ENCODE measurements at places on chromosomes 3 and 15.

DNA sequence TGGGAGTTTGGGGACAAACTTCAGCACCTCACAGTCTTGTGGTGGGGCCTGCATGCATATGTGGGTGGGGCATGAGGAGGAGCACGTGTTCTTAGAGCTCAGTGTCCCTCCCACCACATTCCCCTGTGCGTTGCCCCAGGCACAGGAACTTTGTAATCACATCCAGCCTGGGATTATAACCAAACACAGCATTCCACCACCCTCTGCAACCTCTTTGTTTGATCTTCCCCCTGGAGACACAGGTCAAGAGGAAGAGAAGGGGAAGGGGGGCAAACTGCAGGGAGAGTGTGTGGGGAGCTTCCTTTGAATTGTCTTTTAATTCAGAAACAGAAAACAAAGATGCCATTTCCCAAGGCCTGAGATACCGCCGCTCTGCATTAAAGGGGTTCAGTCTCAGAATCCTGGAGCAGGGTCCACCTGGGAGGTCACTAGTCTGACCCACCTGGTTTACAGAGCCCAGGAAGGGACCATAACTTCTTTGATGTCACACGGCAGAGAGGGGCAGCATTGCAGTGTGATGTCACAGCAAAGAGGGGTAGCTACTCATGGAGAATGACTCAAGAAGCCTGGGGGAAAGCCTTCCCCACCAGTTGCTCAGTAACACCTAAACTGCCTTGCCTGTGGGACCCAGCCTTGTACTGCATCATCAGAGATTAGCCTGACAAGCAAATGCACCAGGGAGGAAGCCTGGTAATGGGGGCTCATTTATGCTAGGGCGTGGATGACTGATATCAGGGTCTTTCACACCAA lies 106.3 kb upstream of the RNU6-1 start:
- peak; percentile 25 for DNase-seq

GRCh38 chr15:74598126-74598842 lies 17.4 kb upstream of the CLK3 start:
- peak; percentile 87 for DNase-seq

DNA sequence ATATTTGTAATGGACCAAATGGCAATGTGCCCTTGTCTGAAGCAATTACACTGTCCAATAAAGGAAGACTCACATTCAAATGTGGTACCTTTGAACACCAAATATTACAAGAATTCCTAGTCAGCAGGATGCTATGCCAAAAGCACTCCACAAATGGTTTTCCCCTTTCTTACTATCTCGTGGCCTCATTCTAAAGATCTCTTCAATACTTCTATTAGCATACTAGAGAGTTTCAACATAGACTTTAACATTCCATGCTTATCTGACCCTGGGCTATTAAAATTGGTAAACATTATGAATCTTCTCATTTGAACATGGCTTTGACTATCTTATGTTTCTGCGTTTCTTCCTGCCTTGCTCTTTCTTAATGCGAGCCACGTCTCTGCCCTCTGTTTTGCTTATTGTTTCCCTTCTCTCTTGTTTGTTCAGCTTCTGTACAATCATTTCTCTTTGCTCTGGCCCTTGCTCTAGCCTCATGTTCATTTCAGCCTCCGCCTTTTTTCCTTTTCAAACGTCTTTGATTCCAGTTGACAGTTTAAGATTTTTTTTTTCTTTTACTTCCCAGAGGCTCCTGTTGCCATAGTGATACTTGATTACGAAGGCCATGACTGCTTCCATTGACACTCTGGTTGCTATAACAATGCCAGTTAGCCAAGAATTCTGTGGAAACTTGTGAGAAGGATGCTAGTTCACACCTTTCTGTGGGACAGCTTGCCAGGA lies 49.5 kb upstream of the SLC9A9 start:
- DNase-seq = no peak

DNA sequence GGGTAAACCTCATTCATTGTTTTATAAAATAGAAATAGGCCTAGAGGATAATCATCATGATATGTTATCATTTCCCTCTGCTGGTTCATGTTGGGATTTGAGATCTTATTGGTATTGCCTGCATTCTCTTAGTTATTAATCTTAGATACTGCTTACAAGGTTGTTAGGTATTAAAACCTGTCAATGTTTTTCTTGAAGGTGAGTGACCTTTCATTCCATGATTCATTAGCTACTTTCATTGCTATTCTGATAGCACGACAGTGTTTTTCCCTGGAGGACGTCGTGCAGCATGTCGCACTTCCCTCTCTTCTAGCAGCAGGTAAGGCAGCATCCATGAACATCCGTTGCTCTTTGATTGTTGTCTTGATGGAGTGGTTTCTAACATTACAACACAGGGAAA lies 17.1 kb downstream of the P2RY12 start:
- no peak for DNase-seq

- DNase-seq = no peak
Observed at GRCh38 chr3:18189282-18190050, 235.7 kb downstream of the SATB1 start.

DNA sequence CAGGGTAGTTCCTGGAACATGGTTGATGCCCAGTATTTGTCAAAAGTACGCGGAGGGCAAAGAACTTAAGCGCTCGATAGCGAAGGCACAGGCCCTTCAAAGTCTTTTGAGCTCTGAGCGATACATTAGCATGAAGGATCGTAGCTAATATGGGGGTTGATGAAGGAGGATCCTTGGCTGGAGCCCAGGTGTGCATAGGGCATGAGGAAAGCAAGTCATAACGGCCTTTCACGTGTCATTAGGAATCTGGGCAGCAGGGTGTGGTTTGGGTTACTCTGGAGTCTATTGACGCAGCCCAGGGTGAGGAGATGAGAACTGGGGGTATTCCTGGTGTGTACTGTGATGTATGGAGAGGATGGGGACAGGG lies 31.7 kb downstream of the SPINK8 start:
- DNase-seq = no peak

GRCh38 chr3:142693136-142693853 lies 30.5 kb upstream of the TRPC1 start:
- no peak for DNase-seq

GRCh38 chr3:133701435-133702358 lies 40.0 kb upstream of the TOPBP1 start:
- DNase-seq = no peak

GRCh38 chr3:4416961-4417360 lies 50.1 kb downstream of the SUMF1 start:
- no peak for DNase-seq

DNA sequence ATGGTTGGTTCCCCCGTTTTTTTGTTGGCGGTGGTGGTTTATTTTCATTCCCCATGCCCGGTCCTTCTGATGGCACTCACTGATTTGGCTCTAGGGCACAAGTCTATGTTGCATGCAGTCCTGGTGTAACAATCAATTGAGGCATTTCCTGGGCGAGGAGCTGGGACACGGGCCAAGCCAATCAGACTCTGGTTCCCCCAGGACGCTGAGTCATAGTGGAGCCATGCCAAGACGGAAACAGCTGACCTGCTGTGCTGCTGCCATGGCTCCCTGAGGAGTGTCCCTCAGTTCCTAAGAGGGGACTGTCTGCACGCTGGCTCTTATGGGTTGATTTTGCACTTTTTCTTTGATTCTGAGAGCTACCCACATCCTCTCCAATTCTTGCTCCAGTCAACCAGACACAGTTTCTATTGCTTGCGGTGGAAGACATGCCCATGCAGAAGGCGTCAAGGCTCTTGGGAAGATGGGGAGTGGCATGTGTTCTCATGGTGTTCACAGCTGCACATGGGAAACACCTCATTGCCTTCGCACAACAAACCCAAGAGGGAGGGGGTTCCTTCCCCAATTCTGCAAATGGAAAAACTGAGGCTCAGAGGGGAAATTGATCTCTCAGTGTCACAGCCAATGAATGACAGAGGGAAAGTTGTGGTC lies 28.3 kb upstream of the ALDH1L1 start:
- no peak for DNase-seq

- no peak for DNase-seq
Observed at GRCh38 chr3:104367000-104367399, 999.7 kb upstream of the ALCAM start.

- no peak for DNase-seq
Observed at GRCh38 chr15:38487378-38487777, 33.5 kb downstream of the FAM98B start.

GRCh38 chr3:157824281-157824680 lies 281.9 kb downstream of the SHOX2 start:
- no peak for DNase-seq

- no peak for DNase-seq
Observed at GRCh38 chr15:66876421-66876730, 174.3 kb downstream of the SMAD6 start.

DNA sequence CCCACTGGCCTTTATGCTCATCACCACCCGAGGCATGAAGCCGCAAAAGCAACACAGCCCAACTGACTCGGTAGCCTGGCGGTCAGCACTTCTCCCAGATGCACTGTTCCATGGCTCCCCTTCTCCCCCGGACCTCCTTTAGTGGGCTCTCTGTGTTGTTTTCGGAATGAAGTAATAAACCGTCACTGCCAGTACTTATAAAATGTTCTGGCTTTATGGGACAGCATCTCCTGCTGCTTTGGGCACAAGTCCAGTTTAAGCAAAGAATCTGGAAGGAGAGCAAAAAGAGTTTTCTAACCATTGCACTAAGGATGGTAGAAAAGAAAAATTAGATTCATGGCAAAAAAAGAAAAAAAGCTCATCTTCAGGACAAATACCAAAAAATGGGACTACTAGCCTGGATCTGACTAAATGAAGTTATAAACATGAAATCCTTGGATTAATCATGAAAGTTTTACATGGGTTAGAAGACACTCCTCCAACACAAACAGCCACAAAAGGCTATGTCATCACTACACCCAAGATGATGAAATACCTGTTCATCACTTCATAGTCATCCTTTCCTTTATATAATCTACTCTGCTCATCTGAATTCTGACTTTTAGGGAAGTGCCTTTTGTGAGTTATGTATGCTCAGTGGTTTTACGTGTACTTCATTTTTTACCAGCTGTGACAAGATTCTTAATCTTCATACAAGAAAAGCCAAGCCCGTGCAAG lies 89.5 kb upstream of the UBE2E2 start:
- DNase-seq = no peak

GRCh38 chr15:69750253-69750652 lies 297.6 kb downstream of the RPLP1 start:
- no peak for DNase-seq

GRCh38 chr3:29322586-29322985 lies 41.7 kb downstream of the RBMS3 start:
- DNase-seq = no peak

- no peak for DNase-seq
Observed at GRCh38 chr15:65245096-65245856, 34.0 kb upstream of the CILP start.

GRCh38 chr15:56353740-56354139 lies 11.5 kb upstream of the TEX9 start:
- no peak for DNase-seq

- no peak for DNase-seq
Observed at GRCh38 chr15:81413851-81414250, 39.8 kb upstream of the TMC3 start.

- DNase-seq = no peak
Observed at GRCh38 chr15:77898811-77899730, 178.4 kb downstream of the TBC1D2B start.

DNA sequence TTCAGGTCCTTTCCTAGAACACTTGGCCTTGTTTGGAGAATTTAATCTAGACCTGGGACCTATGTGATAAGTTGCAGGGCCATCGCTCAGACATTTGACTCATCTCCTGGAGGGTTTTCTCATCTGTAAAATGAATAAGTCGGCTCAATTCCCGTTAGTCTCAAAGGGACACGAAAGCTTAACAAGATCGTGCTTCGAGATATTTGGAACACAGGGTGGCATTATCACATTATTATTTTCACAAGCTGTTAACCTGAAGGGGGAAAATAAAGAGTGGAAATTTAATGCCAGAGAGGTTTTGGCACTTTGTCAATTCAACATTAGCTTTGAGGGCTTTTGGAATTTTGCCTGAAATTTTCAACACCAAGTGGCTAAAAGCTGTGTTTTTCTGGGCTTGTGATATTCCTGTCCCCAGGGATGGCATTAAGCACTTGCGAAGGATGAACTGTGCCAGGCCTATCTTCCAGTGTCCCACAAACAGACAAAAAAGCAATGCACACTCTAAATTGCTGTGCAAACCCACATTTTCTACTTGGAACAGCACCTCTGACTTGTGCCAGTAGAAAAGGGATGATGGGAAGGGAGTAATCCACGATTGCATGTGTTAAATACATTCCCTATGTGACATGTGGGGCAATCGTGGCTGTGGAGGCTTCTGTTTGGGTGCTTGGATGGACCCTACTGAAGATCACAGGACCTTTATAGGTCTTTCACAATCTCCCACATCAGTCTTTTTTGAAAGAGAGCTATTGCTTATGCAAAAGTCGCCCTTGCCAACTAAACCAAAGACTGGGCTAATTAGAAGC lies 478.7 kb downstream of the MFSD1 start:
- DNase-seq = no peak

DNA sequence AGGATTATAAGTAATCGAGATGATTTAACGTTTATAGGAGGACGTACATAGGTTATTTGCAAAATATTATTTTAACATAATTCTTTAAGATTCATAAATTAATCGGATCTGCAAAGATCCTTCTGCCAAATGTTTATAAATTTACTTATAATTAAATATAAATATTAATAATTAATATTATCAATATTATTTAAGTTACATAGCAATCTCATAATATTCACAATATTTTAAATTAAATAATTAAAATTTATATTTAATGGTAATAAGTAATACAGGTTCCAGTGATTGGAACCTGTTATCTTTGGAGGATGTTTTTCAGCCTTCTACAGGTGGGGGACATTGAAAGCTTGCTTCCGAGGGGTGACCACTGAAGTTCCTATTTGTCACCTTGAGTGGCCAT lies 16.1 kb downstream of the WDR53 start:
- no peak for DNase-seq

DNA sequence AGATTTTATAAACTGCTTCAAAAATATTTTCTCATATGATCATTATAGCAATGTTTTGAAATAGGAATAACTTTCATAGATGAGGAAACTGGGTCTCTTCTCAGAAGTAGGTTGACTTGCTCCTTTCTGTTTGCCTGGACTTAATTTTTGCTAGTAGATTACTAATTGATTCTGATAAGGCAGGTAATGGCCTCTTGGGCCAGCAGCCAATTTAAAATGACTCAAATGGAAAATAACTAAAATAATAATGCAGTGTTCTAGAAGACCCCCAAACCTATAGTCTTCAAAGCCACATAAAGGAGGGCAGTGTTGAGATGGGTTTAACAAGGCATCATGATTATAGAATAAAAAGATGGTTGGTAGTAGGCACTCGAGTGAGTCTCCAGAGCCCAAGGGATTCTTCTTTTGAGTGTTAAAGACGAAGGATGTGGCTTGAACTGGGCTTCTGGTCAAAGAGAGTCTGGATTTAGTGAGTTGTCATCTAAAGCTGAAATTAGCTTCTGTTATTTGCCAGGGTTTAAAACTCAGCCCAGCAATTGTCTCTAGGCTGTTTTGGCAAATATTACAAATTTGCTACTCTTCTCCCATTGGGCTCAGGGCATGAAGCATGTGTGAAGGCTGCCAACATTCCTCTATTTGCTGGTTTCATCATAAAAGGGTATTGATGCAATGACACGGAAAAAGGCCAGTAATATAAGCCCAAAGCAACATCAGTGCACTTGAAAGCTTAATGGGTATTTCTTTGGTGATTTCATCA lies 297.1 kb upstream of the MEIS2 start:
- DNase-seq = no peak

GRCh38 chr3:177589911-177590381 lies 392.7 kb upstream of the TBL1XR1 start:
- peak; percentile 66 for DNase-seq

All from GM06990 (cell line).